ENCODE measurements at places on chromosomes 12 and 14.
A peak's percentile ranks its signal among the peaks of the same experiment; 100 is the strongest.

DNA sequence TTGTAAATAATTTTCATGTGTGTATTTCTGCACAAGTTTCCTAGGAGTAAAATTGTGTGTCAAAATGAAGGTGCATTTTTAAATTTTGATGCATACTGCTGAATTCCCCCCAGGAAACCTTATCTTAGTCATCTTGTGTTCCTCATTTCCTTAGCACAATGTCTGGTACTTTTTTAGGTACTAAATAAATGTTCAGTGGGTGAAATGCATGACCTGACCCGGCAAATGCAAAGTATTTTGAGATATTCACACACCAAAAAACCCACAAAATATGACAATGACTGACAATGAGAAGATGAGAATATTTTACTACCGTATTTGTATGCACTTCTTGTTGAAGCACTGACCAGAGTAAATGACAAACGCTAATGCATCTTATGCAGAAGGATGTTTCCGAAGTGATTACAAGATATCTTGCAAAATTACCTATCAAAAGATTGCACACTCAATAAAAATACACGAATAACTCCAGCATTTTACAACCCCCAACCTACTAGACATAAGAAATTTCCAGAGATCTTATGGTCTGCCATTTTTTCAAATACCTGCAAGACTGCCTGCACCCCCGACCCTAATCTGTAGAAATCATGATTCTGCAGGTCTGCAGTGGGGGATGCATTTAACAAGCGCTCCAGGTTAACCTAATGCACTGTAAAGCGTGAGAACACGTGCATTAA lies 895 bp upstream of the PRKAB1 start:
- DNase-seq: no peak

DNA sequence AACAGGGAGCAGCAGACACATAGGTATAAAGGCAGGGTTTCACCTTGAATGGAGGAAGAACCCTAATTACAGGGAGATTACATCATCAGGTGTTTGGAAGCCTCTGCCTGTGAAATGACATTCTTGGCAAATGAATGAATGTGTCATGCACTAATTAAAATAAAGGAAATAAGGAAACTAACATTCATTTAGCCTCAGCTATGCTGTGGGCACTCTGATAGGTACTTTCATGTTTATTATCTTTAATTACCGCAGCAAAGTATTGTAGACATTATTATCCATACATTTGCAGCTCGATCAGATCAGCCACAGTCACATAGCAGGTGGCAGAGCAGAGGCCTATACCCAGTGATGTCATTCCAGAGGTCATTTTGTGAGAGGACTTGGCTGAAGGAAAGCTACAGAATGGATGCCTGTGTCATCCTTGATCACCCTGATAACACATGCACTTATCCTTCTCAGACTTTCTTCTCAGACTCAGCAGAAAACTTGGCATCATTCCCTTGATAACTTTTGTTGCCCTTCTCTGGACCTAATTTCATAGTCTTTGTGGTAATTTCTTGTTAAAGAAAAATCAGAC lies 18.4 kb downstream of the ZNF664 start:
- no peak for DNase-seq

GRCh38 chr12:68870011-68870410 lies 62.0 kb downstream of the MDM2 start:
- DNase-seq: no peak

DNA sequence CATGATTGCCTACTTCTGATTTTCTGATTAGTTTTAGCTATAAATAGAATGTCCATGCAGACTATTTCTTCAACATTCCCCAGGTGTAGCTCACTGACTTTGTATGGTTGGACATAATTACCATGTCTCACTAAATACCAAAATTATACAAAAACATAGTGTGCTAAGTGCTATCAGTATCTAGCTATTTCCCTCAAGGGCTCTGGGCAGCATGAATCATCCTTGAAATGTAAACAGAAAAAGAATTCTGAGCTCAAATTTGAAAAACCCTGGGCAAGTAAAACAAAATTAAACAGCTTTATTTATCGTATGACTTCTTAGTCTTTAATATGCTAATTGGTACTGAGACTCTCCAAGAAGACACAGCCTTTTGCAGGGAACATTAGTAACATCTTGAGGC lies 82.9 kb downstream of the SPATA7 start:
- peak; percentile 64 for DNase-seq

- DNase-seq: no peak
Measured at GRCh38 chr12:123917337-123917850, 55.2 kb downstream of the CCDC92 start.

DNA sequence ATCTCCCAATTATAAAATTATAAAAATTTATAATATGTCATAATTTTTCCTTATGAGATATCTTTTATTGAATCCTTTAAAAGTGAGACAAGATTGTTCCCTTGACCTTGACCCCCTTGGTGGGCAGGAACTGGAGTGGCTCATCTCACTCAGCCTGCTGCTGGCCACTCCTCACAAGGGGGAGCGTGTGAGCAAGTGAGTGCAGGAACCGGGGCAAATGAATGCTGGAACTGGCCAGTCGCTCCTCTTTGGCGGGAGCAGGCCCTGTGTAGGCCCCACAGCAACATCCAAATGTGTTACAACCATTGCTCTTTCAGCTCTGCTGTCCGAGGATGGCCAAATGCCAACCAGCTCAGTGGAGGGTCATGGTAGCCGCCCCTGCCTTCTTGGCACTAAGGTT lies 178.8 kb downstream of the ETNK1 start:
- no peak for DNase-seq

DNA sequence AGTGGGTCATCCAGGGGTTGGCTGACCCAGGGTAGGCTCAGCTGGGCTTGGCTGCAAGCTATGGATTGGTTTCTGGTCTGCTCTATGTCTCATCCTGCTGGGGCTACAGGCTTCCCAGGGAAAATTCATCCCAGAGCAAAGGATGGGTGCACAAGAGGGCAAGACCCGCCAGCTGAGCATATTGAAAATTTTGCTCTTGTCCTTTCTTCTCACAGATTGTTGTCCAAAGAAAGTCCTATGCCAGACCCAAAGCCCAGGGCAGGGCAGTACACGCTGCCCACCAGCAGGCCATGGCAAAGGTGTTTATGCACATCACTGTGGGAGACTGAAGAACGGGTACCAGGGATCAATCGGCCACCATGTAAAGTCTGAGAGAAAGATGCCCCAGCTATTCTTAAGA lies 95.3 kb upstream of the PARP11 start:
- no peak for DNase-seq

GRCh38 chr12:1830981-1831963 lies 10.9 kb downstream of the LRTM2 start:
- peak; percentile 11 for DNase-seq

GRCh38 chr12:15443611-15444010 lies 121.3 kb downstream of the PTPRO start:
- DNase-seq: no peak

DNA sequence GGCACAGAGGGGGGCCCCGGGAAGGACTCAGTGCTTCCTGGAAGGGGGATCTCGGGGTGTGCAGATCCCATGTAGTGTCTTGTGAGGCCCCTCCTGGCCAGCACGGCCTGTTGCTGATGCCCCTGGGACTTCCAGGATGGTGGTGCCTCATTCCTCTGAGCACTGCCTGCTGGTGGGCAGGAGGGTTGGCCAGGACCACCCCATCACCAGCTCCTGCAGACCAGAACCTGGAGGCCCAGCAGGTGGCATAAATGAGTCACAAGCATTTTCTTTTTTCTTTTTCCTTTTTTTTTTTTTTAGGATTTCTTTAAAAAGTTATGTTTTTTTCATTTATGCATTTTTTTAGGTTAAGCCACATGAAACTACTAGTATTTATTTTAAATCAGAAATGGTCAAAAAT lies 8.0 kb downstream of the MMP17 start:
- no peak for DNase-seq

- DNase-seq: no peak
Measured at GRCh38 chr12:95239216-95239615, 21.6 kb downstream of the VEZT start.

- peak; percentile 54 for DNase-seq
Measured at GRCh38 chr12:105995961-105996431, 142.8 kb downstream of the NUAK1 start.

DNA sequence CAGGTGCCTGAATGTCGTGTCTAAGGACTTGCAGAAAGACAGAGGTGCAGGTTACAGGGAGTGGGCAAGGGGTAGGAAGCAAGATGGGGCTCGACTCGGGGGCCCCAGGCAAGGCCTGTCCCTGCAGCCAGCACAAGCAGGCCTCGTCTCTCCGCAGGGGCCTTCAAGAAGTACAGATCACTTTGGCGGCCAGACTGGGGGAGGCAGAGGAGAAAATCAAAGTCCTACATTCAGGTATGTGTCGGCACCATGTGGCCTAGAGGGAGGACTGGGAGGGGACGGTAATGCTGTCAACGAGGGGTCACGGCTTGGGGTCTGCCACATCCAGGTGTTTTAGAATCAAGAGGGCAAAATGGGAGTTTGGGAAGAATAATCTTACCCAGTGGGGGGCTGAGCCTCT lies 73.7 kb downstream of the PHETA1 start:
- DNase-seq: no peak

- DNase-seq: no peak
Measured at GRCh38 chr14:38718519-38718918, 384.5 kb downstream of the SEC23A start.

DNA sequence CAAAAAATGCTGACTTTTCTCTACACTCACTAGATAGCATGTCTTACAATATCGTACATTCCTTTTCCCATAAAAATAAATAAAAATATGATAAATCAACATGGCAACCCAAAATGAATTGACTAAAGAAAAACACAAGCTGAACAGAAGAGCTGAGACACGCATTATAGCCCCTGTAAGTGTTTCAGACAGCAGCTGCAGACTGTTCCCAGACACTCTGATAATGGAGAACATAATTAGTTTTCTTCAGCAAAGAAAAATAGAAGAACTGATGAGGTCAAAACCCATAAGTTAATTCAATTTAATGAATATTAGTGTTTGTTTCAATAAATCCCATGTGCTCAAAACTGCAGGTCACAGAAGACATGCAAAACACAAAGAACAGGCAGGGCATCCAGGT lies 23.8 kb downstream of the ST8SIA1 start:
- no peak for DNase-seq

DNA sequence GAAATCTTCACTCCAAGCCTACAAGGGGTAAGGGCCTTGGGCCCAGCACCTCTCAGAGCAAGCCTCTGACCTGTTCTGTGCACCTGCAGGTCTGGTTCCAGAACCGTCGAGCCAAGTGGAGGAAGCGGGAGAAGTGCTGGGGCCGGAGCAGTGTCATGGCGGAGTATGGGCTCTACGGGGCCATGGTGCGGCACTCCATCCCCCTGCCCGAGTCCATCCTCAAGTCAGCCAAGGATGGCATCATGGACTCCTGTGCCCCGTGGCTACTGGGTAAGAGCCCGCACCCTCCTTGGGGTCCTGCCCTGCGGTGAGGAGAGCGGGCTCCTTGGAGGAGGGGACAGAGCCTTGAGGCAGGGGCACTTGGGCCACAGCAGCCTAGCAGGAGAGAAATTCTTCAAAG lies 20.3 kb downstream of the VSX2 start:
- no peak for DNase-seq

DNA sequence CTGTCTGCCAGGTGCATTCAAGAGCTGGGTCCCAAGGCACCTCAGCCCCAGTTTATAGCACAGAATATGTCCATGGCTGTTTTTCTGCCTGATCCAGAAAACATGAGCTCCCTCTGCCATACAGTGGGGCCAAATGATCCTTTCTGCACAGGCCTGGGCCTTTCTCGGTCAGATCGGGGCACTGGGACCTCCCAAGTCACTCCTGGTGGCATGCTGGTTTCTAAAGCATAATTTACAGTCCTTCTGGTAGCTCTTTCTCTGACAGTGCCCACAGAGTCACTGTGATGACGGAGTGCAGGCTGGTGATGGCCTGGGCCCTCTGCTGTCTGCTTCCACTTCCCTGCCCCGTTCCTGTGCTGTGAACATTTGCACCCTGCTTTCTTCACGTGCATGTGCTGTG lies 99.2 kb downstream of the ADGRD1 start:
- DNase-seq: no peak

DNA sequence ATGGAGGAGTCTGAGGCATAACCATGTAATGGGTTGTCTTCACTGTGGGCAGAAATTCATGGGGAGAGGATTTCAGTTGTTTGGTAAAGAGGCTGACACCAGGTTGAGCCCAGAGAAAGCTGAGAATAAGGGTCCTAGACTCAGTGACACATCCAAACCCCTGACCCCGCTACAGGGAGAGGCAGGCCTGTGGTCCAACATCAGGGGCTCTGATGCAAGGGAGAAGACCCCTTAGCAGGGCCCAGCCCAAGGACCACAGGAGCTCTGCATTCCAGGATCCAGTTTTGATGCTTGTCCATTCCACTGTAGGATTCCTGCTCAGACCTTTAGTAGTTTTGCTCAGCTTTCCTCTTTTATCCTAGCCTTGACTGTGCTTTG lies 15.5 kb downstream of the GPR68 start:
- DNase-seq: no peak

DNA sequence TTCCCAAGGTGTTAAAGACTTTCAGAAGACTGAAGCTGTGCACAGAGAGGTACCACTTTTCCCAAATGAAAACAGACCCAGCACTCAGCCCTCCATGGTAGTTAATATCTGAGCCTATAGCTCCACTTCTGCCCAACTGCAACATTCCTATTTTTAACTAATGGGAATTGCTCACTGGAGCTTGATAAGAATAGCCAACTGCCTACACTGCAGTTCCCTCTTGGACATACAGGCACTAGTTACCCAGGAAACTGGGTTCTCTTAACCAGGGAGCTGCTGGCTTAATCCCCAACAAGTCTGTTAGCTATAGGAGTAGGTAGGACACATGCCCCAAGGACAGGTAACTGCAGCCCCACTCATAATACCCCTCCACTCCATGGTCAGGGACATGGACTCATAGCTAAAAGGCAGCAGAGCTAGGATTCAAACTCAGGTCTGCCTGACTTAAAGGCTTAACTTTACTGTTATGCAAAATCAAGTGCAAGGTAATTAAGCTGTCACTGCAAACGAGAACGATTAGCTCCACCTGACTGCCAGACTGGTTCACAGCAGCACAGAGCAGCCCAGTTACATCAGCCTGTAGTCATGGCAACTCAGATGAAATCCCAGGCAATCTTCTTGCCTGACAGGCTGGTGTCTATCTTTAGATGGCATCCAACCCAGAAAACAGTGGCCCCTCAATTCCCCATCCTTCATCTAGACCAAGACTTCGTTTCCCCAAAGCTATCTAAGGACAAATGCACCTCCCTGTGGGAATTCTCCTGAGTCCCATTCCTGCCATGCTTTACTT lies 77.1 kb upstream of the ACTN1 start:
- no peak for DNase-seq

DNA sequence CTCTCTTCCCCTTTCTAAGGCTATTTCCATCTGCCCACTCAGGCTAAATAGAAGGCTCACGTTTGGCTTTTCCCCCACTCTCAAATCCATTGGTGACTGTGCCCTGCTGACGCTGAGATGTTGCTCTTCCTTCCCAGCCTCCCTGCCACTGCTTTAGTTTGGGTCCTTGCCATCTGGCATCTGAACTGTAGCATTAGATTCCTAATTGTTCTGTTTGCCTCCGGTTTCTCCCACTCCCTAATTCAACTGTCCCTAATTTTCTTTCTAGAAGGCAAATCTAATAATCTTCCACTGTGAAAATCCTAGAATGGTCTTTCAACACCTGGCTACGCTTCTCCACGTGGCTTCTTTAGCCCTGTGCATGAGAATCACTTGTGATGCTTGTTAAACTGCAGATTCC lies 37.6 kb upstream of the SMOC1 start:
- DNase-seq: no peak

Data from AG09319 (cell line).